ENCODE measurements at places on chromosomes 7 and 10. TPM values are rescaled to one million over a fixed set of nuclear protein-coding genes. Genes with fewer than 3 reads are reported as not detected.

The MYL10 gene
- not detected for total RNA-seq

The ZNF727 gene
- 3.5 TPM for total RNA-seq

The SMARCD3 gene
- 45.8 TPM for total RNA-seq

The ZNF488 gene
- not detected for total RNA-seq

All from posterior vena cava (tissue), 2 donors.